Vagina (tissue), 2 donors: ENCODE measurements at places on chromosomes 2 and 18.

- DNase-seq: no peak
These were observed 79.6 kb downstream of the GAREM1 start for GRCh38 chr18:32391126-32391525.

DNA sequence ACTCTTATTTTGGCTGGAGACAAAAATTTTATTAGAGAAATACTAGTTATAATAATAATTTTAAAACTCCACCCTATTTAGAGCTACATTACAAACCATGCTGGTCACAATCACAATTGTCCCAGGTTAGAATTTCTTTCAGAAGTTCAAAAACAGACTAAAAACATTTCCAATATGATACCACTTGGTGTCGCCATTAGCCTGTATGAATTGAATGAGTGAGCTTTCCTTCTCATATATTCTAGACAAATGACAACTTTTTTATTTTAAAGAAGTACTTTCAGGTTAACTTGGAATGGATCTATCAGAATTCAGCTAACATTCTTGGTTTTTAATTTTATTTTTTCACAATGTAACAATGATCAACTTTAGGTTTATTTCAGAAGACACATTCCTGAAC is 48.0 kb downstream of the SERPINB8 start:
- no peak for DNase-seq

GRCh38 chr2:40450066-40450795 is 1.7 kb downstream of the SLC8A1 start:
- DNase-seq: no peak

DNA sequence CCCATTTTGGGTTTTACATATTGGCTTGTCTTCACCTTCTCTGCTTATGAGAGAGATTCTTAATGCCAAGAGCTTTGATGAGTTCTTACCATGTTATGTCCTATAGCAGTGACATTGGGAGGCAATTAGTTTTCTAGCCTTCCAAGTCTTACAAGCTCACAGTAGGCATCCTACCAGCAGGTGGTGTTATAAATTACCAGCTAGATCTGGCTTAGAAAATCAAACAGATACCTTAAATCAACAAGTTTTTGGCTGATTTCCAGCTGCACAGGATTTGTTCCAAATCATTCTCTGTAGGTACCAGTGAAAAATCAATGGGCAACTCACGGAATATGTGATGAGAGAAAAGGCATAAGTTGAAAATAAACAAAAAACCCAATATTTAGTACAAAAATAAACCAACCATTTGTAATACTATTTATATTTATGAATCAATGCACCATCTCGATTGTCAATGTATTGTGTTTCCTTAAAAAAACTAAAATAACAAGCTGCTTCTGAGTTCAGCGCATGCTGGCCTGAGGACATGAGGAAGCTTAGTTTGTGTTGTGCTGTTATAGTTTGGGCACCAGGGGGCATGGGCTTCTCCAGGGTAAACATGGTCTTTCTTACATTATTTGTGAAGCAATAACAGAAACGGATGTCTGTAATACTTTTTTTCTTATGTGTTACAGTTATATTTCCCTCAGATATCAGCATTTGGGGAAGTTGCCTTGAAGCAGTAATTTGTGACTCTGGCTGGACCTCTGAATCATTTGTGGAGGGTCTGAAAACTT is 34.1 kb upstream of the NXPH2 start:
- no peak for DNase-seq

DNA sequence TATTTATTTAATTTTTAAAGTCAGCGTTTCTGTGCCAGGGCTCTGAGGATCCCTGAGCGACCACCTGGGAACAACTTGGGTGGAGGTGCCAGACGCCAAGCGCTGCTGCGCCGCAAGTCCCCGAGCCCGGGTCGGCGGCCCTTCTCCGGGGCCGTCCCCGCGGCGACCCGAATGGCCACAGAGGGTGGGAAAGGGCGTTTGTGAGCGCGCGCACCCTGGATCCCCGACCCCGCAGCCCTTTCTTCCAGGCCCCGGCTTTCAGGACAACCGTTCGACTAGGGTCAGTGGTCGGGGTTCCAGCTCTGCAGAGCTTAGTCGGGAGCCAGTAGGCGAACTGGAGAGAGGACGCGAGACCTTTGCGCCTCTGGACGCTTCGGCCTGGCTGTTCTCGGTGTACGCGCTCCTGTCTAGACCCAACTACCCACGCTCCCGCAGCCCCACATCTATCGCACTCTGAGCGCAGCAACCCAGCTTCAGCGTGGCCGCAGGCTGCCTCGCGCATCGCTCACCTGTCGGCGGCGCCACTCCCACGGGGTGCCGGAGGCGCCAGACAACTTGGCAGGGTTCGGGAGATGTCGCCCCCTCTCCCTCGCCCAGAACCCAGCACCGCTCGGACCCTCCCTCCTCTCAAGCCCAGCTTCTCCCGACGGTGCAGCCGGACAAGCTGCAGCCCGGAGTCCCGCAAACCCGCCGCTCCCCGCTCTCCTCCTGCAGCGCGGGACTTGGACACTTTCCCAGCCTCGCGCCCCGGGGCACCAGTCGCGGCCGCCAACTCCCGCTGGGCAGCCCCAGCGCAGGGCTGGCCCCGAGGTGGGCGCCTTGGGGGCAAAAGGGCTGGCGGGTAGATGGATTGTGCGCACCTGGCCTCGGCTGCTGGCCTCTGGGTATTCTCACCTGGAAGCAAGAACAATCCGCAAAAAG is 758 bp downstream of the LYPD1 start:
- no peak for DNase-seq

DNA sequence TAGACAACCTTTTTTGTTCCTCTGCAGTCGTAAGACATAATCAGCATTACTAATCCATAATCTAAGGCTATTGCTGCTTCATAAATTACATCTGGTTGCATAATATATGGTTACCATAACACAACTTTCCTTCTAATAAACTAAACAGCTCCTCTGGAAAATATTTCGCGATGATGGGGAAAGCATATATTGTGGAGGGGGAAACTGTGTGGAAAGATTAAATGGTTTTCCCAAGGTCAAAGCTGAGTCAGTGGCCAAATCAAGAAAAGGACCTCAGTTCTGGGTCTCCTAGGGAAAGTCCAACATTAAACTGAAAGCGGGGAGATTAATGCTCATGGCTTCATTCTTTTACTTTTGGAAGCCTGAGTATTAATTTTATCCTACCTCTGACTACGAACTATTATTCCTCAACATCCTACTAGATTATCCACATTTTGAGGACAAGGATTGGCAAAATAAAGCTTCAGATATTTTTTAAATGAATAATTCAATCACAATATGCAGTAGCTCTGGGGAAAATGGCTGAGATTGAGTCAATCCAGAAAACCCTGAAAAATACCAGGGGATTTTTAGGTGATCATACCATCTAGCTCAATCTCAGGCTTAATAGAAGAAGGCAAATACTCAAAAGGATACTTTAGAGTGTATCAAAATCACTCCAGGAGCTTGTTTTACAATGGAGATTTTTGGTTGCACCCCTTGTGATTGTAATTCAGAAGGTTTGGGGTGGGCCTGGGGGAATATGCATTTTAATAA is 33.8 kb upstream of the STK17B start:
- no peak for DNase-seq

- no peak for DNase-seq
These were observed 328.1 kb downstream of the NR4A2 start for GRCh38 chr2:156004459-156004858.

DNA sequence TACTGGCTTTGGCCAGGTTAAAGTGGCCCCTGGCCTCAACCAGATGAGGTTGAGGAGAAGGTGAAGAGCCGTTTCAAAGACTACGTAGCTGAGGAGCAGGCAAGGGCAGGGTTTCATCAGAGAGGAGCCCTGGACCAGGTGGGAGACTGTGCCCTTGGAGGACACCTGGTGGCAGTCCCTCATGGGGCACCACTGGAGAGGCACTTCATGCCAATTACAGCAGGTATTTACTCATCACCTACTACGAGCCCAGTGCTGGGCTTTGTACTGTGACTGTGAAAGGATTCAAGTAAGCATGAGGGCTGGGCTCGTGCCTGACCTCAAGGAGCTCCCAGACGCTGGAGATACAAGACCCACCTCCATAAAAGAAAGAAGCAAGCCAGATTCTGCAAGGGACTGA is 37.6 kb downstream of the SMAD7 start:
- no peak for DNase-seq

DNA sequence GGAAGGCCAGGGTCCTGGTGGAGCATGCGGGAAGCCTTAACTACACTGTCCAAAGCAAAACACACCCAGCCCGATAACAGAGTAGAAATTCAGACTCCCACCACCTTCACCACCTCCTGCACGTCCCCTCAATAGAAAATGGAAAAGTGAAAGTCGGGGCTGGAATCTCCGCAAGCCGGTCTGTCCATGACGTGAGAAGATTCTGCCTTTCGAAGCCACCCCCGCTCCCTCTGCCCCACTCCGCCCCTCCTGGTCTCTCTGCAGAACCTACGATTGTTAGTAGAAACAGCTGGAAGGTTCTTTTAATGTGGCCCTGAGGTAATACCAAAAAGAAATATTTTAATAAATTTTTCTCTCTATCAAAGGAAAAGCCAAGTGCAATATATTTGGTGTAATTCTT is 116.4 kb downstream of the GBX2 start:
- no peak for DNase-seq

- no peak for DNase-seq
These were observed 39.7 kb downstream of the MDH1 start for GRCh38 chr2:63628403-63628942.

DNA sequence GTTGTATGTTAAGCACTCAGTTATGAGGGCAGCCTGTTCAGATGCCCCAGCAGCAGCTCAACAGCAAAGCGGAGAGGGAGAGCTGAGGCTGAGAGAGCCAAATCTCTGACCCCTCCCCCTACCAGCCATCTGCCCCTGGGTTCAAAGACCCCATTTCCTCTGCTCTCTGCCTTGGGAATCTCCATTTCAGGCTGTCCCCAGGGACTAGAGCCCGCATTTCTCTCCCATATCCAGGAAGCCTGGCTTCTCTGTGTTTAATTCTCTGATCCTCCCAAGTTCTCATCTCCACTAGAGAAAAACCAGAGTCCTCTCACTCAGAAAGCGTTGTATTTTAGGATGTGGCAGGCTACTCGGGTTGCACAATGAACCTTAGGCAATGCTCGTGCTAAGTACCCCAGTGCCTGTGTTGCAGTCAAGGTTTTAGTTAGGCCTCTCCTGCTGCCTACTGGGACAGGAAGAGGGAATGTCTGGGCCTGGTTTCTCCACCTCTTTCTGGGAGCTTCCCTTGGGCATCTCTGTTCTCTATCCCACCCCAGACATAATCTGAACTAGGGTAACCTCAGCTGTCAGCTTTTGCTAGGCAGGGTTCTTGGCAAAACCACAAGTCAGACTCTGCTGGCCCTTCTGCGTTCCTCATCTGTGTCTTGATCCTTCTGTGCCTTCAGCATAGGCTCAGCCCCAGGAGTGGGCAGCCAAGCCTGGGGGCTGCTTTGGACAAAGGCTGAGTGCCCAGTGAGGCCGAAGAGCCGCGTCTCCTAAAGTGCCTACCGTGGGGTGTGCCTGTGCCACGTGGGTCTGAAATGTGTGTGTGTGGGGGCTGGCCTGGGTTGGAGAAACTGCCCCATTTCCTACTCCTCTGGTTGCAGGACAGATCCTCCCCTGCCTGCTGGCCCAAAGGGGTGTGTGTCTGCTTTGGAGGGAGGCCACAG is 96.8 kb downstream of the STPG4 start:
- no peak for DNase-seq

DNA sequence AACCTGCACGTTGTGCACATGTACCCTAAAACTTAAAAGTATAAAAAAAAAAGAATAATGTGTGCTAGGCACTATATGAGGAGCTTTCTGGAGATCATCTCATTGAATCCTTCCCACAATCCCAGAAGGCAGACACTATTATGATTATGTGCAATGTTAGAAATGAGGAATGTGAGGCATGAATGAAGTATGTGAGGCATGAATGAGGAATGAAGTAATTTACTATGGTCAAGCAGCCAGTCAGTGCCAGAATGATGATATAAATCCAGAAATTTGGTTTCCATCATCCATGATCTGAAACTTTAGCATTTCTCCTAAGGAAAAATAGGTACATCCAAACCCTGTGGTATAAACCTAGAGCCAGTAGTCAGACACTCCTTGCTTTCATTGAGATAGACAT is 42.0 kb downstream of the CCDC148 start:
- no peak for DNase-seq

GRCh38 chr18:44958455-44958854 is 277.8 kb downstream of the SETBP1 start:
- DNase-seq: no peak

DNA sequence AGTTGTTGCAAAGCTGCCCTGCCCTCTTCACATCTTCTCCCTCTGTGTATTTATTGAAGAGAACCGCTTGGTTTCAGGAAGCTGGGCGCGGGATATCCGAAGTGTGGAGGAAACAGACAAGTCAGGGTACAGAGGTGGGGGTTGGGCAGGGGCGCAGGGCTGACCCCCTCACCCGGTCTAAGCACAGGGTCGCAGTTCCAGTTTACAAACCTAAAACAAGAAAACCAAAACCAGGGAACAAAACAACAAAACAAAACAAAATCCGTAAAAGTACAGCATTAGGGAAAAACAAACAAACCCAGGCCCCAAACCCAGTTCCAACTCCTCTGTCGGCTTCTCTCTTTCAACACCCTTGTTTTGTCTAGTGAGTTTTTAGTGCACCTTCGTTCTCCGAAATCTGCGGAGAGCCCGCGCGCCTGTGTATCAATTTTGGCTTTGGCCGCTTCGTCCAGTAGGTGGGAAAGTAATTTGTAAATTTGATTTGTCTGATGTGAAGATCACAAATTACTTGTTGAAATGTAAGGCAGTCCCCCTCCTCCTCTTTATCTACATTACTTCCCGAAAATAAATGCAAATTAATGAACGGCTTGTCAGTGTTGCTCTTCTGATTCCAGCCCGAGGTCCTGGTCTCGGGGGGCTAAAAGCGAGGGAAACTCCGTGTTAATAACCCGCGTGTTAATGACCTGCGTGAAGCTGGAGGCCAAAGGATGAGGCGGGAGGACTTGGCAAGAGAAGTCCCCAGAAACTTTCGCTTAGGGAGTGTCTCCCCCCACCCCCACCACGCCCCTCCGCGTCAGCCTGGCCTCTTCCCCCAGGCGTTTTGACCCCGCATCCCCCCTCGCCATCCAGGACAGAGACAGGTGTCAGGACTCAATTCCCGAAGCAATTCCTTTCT is 6.9 kb downstream of the OTX1 start:
- DNase-seq: no peak

DNA sequence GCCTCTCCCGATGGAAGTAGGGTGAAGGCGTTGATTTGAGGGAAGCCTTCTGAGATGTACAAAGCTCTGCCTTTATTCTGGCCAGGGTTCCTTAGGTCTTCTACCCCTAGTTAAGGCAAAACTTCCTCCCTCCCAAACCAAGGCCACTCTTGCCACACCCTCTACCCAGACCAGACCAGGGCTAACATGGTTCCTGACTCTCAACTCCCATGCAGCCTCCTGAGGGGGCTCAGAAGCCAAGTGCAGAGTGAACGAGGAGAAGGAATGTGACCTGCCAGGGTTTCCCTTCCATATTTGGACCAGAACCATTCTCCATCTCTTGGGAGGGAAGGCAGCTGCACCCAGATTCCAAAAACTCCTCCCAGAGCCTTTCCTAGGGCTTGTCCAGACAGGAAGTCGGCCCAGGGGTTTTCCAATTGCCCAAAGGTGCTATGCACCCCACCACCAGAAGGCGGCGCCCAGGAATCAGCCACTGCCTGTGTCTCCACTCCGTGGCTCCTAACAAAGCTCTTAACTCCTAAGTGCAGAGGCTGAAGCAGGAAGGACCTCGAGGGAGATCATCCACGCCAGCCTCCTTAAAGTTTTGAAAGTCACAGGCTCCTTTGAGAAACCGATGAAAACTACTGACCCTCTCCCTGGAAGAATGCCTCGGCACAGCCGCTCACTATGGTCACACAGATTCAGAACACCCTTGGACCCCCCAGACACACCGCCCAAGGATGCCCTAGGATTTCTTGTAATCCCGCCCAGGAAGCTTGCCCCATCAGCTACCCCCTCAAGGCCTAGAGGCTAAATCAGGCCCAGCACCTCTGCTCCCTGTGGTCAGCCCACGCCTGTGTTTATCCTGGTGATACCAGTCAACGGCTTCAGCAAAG is 157.8 kb downstream of the SMAD2 start:
- DNase-seq: peak; percentile 92
